MG63 (cell line): ENCODE measurements at places on chromosomes 1 and 21. TPM values are rescaled to one million over a fixed set of nuclear protein-coding genes. Genes with fewer than 3 reads are reported as not detected.

GRCh38 chr1:17009706-17010105 lies 2.0 kb downstream of the ATP13A2 start:
- no peak for DNase-seq

- DNase-seq: no peak
These were observed 129.9 kb upstream of the ZNF644 start for GRCh38 chr1:91151702-91152101.

GRCh38 chr21:21213297-21213696 lies 215.1 kb downstream of the NCAM2 start:
- DNase-seq: no peak

The KCNE2 gene
- not detected in 2 replicates for total RNA-seq

DNA sequence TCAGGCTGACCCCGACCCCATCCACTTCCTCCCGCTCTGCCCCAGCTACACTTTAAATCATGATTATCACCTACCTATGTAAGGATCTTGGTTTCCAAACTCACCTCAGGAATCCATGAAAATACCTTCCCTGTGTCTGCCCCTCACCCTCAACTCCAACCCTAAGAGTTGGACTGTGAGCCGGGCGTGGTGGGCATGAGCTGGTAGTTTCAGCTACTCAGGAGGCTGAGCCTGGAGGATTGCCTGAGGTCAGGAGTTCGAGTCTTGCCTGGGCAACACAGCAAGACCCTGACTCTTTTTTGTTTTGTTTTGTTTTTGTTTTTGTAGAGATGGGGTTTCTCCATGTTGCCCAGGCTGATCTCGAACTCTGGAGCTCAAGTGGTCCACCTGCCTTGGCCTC lies 30.5 kb upstream of the CCSAP start:
- DNase-seq: no peak

The CNR2 gene
- total RNA-seq: not detected in 2 replicates

The TFF1 gene
- total RNA-seq: not detected in 2 replicates

The SPRR2F gene
- not detected in 2 replicates for total RNA-seq

- no peak for DNase-seq
These were observed 145.8 kb downstream of the PATJ start for GRCh38 chr1:61887931-61888564.
